Right hindlimb (tissue), 1 donor: ENCODE measurements at places on chromosomes 6 and 20.
A peak's percentile ranks its signal among the peaks of the same experiment; 100 is the strongest.

GRCh38 chr6:139364302-139364981 is 10.0 kb downstream of the CITED2 start:
- no peak for DNase-seq

- DNase-seq: no peak
These were observed 12.9 kb downstream of the ANKS1A start for GRCh38 chr6:34901930-34902329.

GRCh38 chr6:106270414-106270813 is 55.1 kb downstream of the ATG5 start:
- DNase-seq: no peak

- DNase-seq: no peak
These were observed 131.6 kb downstream of the KIF6 start for GRCh38 chr6:39593646-39594045.

- no peak for DNase-seq
These were observed 52.6 kb downstream of the BMP5 start for GRCh38 chr6:55822815-55823214.

DNA sequence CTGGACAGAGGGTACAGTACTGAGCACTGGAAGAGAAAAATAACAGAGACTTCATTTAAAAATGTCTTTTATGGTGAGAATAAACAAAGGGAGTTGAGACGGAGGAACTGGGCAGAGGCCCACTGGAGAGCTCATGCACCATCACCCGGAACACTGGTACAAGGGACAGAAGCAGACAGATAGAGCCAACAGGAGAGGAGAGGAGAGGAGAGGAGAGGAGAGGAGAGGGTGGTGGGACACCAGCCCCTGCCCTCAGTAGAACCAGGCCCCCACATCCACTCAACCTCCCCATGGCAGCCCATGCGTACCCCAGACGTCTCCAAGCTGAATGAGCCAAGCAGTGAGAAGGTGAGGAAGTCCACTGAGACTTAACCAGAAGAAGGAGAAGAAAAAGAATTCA is 390.5 kb upstream of the CNR1 start:
- no peak for DNase-seq

- DNase-seq: no peak
These were observed 73.2 kb downstream of the RSPO3 start for GRCh38 chr6:127191716-127192115.

- DNase-seq: no peak
These were observed 257.5 kb downstream of the ARID1B start for GRCh38 chr6:157034436-157035230.

DNA sequence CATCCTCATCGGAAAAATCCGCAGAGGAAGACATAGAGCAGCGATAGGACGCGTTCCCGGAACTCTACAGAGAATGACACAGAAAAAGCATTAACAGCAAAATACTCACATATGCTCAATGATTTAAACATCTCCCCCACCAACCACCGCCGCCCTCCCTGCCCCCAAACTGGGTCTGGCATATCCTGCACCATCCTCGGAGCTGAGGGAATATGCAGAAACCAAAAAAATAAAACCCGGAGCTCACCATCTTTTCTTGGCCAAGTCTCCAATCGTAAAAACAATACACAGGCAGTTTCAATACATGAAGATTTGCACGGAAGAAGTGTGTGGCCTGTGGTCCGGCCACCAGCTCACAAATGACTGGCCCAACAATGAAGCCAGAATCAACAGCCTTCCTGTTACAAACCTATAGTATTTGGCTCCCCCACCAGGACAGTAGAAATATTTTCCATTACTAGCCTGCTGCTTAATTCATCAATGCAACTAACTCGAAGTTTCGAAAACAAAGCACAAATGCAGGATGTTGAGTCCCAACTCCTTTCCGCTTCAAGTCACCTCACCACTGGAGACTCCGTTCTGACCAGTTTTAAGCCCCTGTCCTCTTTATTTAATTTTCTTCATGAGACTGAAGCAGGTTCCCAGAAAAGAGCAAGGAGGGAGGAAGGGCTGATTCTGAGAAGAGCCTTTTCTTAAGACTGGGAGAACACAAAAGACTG is 103.2 kb upstream of the BEND6 start:
- DNase-seq: peak; percentile 60
